ENCODE measurements at places on chromosomes 6 and 20.

DNA sequence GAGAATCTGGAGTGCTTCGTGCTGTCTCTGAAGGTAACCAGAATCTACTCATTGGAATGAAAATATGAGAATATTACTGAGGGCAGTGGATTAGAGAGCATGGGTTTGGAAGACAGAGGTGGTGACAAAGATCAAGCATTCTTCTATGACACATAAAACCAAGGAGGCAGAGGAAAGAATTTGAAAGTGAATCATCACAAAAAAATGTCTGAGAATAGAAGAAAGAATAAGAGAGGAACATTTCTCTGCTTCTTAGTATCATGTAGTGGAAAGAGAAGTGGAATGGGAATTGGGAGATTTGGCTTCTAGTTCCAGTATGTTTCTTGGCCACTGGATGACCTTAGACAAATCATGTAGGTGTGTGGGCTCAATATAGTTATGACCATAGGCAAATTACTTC is 474.0 kb downstream of the TFAP2B start:
- no peak for DNase-seq

- DNase-seq: no peak
Measured at GRCh38 chr6:122789182-122790027, at the start of gene SMPDL3A. TSS of gene SMPDL3A (plus strand) at chr6:122789258. CDS start at chr6:122789347, 89 bp downstream.

GRCh38 chr6:169885831-169886230 is 134.4 kb downstream of the ERMARD start:
- no peak for DNase-seq

GRCh38 chr20:50029697-50030461 is 47.1 kb downstream of the SNAI1 start:
- DNase-seq: no peak

DNA sequence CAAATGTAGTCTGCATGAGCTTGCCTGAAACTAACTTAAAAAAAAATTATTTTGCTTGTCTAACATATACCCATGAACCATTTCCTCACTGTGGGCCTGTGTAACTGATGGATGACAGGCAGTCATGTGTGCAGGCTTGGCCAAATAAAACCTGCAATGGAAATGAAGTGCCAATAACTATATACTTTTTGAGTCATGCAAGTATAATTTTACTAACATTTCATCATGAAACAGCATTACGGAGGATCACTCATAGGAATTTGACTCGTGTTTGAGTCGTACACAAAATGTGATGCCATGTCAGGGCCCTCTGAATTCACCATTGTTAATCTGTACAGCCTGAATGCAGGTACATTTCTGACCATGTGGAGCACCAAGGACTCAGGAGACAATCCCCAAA is 46.6 kb downstream of the HDDC2 start:
- DNase-seq: no peak

- peak; percentile 75 for DNase-seq
Measured at GRCh38 chr6:136753624-136754023, 38.7 kb downstream of the MAP3K5 start.

GRCh38 chr6:112027942-112028674 is 25.8 kb upstream of the CCN6 start:
- peak; percentile 83 for DNase-seq

- DNase-seq: no peak
Measured at GRCh38 chr6:33104887-33105286, 29.1 kb downstream of the HLA-DPB1 start.

- DNase-seq: peak; percentile 41
Measured at GRCh38 chr20:62887152-62887859, 25.7 kb upstream of the TCFL5 start.

All from CD4-positive, alpha-beta T cell treated with Interleukin-12 subunit alpha and Interleukin-12 subunit beta, for 1 hour (primary cell).